ENCODE measurements at places on chromosomes 1 and 21.

DNA sequence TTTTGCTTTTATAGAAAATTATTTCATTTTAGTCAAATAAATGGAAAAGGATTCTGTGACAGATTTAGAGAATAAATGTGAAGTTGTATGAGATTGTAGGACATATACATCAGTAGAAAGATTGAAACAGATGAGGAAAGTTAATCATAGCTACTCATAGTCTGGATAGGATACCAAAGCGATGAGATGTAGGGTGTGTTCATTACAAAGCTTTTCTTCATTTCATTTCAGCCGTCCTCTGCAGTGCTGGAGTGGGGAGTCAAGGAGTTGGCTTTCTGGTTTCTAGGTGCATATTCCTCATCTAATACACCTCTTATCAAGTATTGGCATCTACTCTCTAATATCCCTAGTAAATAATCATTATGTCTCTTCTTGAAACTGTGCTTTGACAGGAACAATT is 149.5 kb upstream of the NEGR1 start:
- no peak for DNase-seq

DNA sequence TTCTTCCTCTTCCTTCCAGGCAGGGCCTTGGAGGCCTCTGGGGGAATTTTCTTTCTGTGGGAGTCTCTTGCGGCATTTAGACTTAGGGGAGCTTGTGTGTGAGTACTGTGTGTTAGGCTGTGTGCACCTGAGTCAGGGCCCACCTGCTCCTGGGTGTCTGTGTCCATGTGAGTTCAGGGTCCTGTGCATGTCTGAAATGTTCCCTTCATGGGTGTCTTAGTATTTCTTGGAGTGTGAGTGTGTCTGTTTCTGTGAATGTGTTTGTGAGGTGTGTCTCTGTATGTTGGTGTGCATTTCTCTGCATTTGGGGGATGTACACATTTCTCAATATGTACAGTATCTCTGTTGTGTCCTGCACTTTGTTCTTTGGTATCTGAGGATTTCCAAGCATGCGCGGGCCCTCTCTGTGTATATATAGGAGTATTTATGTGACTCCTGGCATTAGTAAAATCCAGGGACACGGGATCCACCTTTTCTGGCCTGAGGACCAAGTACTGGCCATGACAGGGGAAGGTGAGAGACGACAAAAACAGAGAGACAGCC is 2.4 kb downstream of the TFAP2E start:
- DNase-seq = no peak

DNA sequence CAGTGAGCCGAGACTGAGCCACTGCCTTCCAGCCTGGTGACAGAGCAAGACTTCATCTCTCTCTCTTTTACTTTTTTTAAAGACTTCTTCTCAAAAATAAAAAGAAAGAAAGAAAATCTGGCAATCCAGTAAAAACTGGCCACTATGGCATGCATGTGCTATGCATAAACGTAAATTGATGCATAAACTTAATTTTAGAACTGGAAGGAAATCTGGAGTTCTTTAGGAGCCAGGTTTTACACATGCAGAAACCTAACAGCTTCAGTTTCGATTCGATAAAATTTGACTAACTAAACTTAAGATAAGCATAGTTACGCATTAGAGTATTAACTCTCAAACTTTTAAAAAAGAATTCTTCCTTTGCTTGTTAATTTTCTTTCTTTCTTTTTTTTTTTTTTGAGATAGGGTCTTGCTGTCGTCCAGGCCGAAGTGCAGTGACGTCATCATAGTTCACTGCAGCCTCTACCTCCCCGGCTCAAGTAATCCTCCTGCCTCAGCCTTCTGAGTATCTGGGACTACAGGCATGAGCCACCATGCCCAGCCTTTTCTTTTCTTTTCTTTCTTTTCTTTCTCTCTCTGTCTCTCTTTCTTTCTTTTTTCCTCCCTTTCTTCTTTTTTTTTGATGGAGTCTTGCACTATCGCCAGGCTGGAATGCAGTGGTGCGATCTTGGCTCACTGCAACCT is 11.9 kb upstream of the LGALS8 start:
- no peak for DNase-seq

DNA sequence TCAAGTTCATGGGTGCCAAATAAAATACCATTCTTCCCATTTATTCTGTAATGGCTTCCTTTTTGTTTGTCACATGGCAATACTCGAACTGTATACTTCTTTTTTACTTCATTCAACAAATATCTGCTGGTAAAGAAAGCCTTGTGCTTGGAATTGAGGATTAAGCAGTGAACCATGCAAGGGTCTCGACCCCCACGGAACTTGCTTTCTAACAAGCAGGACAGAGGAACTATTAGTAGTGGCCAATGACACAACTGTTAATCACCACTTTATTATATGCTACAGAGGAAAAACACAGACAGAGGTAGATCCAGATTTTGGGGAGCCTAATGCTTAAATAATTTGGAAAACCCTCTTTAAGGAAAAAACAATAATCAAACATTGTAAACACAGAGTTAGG is 542.2 kb downstream of the DPYD start:
- no peak for DNase-seq

DNA sequence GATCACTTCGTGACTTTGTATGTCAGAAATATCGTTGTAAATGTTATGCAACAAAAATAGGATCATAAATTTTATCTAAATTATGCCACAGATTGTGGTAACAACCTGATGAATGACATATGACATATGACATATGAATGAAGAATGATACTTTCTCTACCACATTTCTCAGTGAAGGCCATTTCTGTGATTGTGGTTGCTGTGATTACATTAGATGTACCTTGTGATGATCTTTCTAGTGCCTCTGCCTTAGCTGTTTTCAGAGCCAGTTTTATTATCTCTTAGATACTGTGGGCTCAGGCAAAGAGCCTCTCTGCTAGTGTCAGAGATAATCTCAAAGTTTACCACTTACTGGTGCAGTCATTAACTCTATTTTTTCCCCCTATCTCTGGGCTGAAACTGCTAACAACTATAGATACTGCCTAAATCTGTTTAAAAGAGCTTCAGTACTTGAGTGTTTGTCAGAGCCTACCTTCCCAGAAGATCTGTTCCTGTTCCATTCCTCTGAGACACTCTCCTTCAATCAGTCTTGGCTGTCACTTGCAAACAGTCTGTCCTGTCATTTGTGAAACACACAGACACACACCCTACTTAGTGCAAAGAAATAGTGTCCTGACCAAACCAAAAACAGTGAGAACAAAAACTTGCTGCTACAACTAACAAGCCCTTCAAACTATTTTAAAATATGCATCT is 55.5 kb downstream of the HMCN1 start:
- no peak for DNase-seq

DNA sequence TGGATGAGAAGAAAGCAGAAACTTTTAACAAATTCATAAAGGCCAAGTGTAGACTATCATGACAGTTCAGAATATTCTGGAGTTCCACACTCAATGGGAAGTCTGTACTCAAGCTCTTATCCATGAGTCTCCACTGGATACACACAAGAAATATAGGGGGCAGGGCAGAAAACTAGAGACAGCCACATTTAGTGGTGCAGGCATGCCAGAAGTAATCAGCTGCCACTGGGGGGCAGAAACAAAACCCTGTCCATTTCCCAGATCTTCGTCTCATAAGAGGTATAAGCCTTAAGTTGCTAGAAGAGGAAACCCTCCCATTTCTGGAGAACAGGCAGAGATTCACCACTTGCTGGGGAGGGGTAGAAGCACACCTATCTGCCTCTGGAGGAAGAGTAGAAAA is 166.8 kb upstream of the GALNT2 start:
- no peak for DNase-seq

DNA sequence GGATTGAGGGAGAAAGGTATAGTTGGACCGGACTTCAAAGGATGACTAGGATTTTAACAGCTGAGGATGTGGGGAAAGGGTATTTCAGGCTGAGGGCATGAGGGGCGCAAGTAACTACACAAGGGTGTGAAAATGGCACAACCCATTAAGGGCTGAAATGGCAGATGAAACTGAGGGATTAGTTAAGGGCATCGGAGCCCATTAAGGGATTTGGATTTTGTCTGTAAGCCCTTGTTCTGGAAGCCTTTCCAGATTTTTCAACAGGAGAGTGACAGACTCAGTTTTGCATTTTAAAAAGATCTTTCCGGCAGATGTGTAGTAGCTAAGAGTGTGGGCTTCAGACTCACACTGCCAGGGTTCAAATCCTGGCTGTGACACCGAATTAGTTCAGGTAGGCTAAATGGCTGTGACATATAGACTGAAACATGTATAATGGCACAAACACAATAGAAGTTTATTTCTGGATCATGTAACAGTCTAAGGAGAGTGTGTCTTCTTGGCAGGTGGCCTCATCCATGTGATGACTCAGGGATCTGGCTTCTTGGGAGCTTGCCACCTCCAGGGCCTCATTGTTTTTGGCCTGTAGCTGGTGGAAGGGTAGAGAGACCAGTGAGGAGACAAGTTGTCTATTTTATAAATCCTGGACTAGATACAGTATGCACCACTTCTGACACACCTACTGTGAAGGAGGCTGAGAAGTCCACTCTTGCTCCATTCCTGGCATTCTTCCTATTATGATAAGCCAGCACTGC is 49.6 kb downstream of the UBE2T start:
- DNase-seq = peak; percentile 23

DNA sequence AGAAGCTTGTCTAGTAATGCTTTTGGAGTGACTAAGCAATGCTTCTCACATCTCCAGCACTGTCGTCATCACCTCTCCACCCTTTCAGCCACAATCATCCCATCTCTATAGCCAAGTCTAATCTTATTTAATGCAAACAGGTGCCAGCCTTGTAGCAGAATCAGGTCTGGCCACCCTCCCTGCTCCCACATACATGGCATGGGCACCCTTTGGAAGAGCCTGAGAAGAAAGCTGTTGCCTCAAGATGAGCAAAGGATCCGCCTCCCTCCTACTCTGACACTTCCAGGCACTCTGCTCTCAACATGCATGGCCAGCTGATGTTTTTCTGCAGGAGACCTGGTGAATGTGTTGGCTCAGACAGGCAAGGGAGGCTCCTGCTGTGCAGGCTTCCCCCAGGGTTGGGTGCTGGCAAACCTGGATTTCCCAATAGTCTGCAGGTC is 113.1 kb upstream of the GRIK3 start:
- DNase-seq = no peak

- DNase-seq = no peak
These were observed 14.2 kb upstream of the WDR47 start for GRCh38 chr1:109056064-109056463.

- DNase-seq = no peak
These were observed 429 bp downstream of the FCGR2A start for GRCh38 chr1:161505686-161506085.

DNA sequence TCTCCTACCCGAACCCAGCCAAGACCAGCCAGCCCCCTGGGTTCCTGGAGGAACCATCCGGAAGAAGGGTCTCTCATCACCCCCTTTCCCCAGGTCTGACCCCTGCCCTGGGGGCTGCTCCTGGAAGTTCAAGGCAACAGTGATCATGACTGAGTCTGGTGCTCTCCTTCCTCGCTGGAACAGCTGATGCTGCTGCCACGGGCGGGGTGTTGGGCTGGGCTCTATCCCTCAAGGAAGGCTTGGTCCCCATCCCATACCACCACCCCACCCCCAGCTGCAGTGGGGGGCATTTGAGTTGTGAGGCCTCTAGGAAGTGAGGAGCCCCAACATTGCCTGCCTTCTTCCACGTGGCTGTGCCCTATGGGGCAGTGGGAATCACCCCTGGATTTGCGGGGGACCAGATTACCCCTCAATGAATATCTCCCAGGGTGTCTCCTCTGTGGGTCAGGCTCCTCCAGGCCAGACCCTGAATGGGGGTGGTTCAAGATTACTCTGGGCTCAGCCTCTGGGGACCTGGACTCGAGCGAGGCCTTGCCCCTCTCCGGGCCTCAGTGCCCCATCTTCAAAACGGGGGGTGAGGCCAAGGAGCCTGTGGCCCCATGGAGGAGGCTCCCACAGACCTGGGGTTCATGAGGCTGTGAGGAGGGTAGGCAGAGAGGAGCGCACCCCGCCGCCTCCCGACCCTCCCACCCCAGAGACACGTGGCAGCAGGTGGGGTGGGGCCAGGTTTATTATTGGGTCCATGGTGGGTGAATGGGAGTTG is 2.8 kb downstream of the MASP2 start:
- DNase-seq = no peak

DNA sequence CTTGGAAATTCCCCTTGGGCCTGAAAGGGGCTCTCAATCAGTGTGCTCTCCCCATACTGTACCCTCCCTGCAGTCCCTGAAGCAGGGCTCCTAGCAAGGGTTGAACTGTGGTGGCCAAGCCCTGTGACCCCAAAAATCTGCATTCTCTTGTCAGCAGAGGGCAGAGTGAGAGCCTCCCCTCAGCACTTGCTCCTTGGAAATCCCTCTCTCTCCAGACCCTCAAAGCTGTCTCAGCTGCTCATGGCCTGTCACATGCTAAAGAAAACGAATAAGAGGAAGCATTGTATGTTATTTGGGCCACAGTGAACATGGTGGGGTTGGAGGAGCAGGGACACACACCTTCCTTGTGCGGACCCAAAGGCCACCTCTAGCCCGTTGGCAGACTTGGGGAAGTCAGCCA is 47.2 kb upstream of the SYNC start:
- DNase-seq = no peak

DNA sequence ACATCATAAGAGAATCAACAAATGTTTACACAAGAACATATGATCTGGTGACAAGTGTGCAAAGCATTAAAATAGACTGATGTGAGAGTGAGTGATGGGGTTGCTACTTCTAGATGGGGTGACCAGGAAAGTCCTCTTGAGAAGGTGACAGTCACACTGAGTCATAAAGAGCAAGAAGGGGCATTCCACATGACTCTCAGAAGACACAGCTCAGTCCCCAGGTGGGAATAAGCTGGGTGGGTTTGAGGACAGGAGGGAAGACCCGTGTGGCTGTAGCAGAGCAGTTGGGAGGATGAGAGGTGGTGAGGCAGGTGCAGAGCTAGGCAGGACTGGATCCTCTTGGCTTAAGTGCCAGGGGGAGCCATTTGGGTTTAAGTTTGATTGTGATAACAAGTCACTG is 53.1 kb downstream of the TNR start:
- DNase-seq = no peak

- no peak for DNase-seq
These were observed 38.1 kb downstream of the TMEM53 start for GRCh38 chr1:44636083-44636687.

GRCh38 chr1:59952065-59952464 is 25.5 kb upstream of the CYP2J2 start:
- no peak for DNase-seq
